ENCODE measurements at places on chromosomes 4 and X.

- peak; percentile 21 for DNase-seq
Measured at GRCh38 chr4:53432528-53433424, 55.3 kb downstream of the FIP1L1 start.

DNA sequence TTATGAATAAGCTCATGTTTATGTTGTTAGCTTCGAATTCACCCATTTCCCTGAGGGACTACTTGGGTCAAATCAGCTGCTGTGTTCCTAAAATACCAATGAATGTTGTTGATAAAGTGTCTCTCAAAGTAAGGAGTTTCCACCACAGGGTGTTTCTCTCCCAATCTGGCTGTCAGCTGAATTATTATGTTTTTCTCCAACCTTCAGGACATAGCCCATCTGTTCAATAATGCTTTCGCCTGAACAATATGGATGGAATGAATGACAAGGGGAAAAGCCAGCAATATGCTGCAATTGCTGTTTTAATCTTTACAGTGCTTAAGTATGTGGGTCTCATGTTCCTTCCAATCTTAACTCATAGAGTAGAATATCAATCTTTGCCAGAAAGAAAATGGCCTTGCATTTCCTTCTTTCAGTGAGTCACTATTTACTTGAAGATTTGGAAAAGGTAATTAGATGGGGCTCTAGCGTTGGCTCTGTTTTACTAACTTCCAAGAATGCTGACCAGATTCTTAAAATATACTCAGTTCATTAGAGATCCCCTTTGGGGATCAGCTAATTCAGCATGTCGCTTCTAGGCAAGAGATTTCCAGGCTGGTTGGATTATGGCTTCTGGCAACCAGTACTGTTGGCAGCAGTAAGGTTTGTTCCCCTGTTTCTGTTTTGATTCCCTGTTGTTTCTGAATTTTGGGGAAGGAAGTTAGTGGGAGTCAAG is 410.5 kb downstream of the PPP3CA start:
- DNase-seq, result no peak

DNA sequence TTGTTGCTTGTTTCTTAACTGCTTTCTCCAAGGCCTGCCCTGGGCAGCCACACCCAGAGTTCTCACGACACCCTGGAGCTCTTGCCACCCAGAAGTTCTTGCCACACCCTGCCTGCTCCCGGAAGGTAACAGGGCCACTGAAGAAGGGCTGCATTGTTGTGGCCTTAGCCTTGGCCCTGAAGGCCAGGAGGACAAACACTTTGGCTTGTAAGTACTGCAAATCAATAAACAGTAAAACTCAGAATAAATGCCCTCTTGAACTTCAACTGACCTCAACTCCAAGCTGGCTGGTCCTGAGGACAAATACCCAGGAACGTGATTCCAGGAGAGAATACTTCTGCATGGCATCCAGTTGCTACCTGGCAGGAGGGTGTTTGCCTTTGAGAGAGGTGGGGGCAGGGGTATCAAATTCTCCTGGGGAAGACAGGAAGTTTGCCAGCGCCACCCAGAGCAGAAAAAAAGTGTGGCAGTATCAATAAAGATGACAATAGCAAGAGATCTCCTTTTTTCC is 54.1 kb downstream of the TLR10 start:
- DNase-seq, result no peak

DNA sequence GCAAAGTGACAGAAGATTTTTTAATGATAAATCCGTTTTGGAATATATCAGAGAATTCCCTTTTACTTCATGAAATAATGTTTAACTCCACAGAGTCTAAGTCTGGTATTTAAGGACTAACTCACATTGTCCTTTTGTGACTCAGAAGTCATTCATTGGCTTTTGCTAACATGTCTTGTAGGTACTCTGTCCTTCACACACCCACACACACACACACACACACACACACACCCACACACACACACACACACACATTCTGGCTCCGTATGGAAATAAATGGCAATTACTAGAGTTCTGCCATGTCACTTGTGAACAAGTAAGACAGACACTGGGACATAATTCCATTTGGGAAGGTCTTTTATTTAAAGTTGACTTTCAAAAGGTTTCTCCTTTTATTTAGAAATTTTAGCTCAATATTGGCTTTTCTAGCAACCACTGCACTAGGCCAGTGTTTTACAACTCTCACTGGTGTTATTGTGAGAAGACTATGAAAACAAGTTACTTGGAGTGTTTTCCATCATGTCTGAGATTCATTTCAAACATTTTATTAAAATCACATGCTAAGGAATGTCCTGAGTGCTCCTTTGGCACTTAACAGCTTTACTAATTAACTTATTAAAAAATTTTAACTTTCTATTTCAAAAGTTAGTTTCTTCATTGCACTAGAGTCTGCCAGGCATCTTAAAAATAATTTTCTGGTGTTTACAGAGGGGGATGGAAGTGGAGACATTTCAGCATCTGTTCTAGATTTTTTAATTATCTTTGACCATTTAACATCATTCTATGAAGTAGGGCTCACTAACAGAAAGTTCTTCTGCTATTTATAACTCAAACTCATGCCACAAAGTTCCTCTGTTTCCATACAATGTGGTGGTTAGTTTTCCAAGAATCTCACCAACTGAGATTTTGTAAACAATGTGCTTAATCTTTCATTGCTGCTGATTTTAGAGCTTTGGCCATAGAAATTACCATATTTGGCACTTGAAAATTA is 240.3 kb upstream of the GPC4 start:
- DNase-seq, result no peak

GRCh38 chr4:139227729-139228404 is 50.8 kb upstream of the ELF2 start:
- no peak for DNase-seq

- no peak for DNase-seq
Measured at GRCh38 chr4:69617083-69617694, 22.3 kb downstream of the UGT2A2 start.

DNA sequence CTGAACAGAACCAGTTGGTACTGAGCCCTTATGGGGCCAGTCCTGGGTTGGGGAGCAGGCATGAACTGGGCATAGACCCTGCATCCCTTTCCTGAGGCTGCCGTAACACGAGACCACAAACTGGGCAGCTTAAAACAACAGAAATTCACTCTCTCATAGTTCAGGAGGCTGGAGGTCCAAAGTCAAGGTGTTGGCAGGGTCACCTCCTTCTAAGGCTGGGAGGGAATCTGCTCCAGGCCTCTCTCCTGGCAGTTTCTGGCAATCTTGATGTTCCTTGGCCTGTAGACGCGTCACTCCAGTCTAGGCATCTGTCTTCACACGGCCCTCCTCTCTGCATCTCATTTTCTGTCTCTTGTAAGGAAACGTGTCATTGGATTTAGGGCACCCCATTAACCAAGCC is 19.8 kb upstream of the SORCS2 start:
- no peak for DNase-seq
